ENCODE measurements at places on chromosomes 12 and 14.

DNA sequence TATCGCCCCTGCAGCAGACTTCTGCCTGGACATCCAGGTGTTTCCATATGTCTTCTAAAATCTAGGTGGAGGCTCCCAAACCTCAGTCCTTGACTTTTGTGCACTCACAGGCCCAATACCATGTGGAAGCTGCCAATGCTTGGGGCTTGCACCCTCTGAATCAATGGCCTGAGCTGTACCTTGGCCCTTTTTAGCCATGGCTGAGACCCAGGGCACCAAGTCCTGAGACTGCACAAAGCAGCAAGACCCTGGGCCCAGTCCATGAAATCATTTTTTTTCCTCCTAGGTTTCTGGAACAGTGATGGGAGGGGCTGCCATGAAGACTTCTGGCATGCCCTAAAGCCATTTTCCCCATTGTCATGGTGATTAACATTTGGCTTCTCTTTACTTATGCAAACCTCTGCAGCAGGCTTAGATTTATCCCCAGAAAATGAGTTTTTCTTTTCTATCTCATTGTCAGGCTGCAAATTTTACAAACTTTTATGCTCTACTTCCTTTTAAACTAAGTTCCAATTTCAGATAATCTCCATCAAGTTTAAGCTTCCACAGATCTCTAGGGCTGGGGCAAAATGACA is 1445.8 kb upstream of the FLRT2 start:
- ATAC-seq: no peak

- ATAC-seq: no peak
These were observed 84.7 kb upstream of the NELL2 start for GRCh38 chr12:44960856-44961255.

GRCh38 chr12:27207615-27208413 is 36.3 kb upstream of the STK38L start:
- peak; percentile 72 for ATAC-seq

- no peak for ATAC-seq
These were observed 58.3 kb downstream of the SLC15A5 start for GRCh38 chr12:16218934-16219751.

- ATAC-seq: peak; percentile 91
These were observed at the start of gene INSM2 for GRCh38 chr14:35533357-35534207. TSS of gene INSM2 (plus strand) at chr14:35534164. CDS start at chr14:35534253, 89 bp downstream.

DNA sequence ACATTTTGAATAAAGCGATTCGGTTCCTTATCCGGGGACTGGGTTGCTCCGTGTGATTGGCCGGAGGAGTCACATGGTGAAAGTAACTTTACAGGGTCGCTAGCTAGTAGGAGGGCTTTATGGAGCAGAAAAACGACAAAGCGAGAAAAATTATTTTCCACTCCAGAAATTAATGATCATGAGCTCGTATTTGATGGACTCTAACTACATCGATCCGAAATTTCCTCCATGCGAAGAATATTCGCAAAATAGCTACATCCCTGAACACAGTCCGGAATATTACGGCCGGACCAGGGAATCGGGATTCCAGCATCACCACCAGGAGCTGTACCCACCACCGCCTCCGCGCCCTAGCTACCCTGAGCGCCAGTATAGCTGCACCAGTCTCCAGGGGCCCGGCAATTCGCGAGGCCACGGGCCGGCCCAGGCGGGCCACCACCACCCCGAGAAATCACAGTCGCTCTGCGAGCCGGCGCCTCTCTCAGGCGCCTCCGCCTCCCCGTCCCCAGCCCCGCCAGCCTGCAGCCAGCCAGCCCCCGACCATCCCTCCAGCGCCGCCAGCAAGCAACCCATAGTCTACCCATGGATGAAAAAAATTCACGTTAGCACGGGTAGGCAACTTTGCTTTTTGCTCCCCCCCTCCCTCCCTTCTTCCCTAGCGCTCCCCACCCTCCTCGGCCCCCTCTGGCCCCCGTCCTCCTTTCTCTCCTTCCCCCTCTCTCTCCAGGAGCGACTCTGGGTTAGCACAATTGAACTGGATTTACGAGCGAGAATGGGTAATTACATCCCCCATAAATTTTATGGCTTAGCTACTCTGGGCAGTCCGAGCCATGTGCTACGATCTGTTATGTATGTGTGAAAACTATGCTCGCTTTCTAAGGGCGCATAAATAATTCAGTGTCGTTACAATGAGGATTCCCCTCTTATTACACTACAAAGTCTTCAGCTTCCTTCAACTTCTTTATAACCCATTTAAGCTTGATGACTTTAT is at the start of gene HOXC4:
Gene HOXC4, plus strand, starts transcription at position 85 of the 991 bp plus-strand sequence. Its CDS starts 88 bp downstream, at position 173.
- ATAC-seq: no peak

DNA sequence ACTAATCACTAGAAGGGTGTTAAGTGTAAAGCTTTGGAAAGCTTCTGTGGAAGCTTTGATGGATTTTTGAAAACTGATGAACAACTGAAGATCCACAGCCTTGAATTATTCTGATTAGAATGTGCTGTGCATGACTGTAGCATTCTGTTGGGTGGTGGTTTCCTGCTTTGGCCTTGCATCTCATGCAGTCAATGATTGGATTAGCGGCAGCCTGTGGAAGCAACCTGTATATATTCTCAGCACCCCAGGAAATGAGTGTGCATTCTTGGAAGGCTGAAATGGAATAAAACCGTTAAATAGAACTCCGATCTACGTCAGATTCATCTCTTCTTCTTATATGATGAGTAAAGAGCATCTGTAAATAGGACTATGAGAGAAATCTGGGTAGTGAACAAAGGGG is 120.2 kb downstream of the SLC16A7 start:
- no peak for ATAC-seq

GRCh38 chr12:66563220-66563619 is 115.7 kb downstream of the GRIP1 start:
- no peak for ATAC-seq

DNA sequence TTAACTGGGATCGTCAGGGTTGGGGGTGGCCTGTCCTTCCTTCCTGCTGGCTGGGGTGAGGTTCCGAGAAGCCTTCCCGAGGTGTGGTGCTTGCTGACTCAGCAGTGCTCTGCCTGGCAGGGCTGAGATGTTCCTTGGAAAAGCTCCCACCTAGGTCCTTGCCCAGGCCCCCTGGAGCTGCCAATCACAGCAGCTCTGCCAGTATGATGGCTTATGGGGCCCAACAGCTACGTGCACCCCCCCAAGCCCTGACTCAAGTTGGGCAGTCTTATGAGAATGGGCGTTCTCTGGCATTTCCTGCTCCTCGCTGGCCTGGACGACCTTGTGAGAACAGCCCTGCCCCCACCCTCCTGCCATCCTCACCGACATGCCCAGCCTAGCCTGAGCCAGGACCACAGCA is 292.2 kb upstream of the CRY1 start:
- ATAC-seq: no peak

- ATAC-seq: no peak
These were observed 1.3 kb downstream of the SBNO1 start for GRCh38 chr12:123363390-123363739.

- ATAC-seq: no peak
These were observed 73.0 kb downstream of the SERPINA3 start for GRCh38 chr14:94685166-94685581.

DNA sequence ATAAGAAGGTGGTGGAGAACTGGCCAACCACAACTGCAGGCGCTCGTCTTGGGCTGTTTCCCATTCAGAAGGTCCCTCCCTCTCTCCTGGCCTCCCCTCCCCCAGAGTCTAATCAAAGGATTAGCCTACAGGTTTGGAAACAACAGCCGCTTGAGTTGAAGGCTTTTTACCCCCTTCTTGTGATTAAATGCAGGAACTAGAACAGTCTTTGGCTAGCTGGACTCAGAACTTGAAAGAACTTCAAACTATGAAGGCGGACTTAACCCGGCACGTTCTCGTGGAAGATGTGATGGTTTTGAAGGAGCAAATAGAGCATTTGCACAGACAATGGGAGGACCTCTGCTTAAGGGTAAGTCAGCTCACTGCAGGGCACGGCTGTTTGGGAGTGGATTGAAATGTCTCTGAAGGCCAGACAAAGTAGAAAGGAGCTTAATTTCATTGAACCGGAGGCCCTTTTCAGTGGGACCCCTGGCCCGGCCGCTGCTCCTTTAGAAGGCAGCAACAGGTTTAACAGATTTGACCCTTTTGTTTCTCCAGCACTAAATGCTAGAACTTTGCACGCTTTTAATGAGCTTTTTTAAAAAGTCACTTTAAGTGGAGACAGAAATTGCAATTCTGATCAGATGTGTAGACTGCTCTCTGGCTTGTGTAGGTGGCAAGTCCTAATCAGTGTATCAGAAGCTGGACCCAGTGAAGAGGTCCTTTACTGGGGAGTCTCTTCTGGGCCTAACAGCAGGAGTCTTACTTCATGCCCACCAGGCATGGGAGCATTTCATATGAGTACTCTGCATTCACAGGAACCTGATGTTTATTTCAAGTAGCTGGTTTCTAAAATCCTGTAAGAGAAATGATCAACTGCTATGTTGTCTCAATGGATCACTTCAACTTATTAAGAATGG is 107.7 kb downstream of the ESR2 start:
- no peak for ATAC-seq

GRCh38 chr12:90280564-90281058 is 572.0 kb upstream of the ATP2B1 start:
- ATAC-seq: peak; percentile 45
